Lower leg skin (tissue), 4 donors: ENCODE measurements at places on chromosomes 13 and 19. TPM values are rescaled to one million over a fixed set of nuclear protein-coding genes. Genes with fewer than 3 reads are reported as not detected.

GRCh38 chr13:32310134-32310706 lies 4.9 kb downstream of the ZAR1L start:
- no peak for DNase-seq

DNA sequence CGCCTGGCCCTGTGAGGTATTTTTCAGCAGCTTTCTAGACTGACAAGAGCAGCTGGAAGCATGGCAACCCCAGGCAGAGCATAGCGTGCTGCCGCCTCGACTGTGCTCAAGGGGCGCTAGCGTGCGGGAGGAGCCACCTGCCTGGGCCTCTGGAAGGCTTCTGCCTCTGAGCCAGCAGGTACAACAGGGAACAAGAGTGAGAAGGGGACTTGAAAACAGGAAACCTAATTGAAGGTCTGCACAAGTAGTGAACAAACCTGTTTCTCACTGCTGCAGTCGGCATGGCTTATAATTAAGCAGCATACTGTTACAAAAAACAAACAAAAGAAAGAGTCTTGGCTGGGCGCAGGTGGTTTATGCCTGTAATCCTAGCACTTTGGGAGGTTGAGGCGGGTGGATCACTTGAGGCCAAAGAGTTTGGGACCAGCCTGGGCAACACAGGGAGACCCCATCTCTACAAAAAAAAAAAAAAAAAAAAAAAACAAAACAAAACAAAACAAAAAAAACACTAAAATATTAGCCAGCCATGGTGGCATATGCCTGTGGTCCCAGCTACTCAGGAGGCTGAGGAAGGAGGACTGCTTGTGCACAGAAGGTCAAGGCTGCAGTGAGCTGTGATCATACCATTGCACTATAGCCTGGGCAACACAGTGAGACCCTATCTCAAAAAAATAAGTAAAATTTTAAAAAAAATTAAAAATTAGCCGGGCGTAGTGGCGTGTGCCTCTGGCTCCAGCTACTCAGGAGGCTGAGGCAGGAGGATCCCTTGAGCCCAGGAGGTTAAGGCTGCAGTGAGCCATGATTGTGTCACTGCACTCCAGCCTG lies 12.6 kb upstream of the GARRE1 start:
- no peak for DNase-seq

DNA sequence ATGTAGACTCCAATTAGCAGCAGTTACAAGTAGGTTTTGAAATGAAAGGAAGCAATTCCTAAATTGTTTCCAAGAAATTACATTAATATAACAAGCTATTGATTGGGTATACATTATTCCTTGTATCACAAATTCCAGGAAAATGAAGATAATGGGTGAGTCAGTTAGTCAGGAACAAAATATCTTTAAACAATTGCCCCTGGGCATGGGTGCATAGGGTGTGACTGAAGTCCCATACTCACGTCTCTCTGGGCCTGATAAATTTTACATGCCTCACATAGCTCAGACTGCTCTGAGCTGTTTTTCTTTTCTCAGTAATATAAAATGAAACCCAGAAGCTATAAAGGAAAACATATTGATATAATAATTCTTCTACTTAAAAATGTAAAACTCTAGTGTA lies 87.8 kb downstream of the FNDC3A start:
- no peak for DNase-seq

- no peak for DNase-seq
Observed at GRCh38 chr19:3269916-3270671, 45.6 kb downstream of the CELF5 start.

TNNI3 gene
- total RNA-seq: not detected
